Ascending aorta (tissue), 2 donors: ENCODE measurements at places on chromosomes 3 and 15.

GRCh38 chr3:159586571-159587202, 401.9 kb upstream of the IL12A start:
- no peak for DNase-seq

GRCh38 chr3:125186261-125186787, 26.2 kb downstream of the SLC12A8 start:
- DNase-seq = no peak

- DNase-seq = no peak
These were observed 41.3 kb downstream of the MEIS2 start for GRCh38 chr15:37059086-37059485.

GRCh38 chr3:193743702-193744047, 150.7 kb downstream of the OPA1 start:
- no peak for DNase-seq

DNA sequence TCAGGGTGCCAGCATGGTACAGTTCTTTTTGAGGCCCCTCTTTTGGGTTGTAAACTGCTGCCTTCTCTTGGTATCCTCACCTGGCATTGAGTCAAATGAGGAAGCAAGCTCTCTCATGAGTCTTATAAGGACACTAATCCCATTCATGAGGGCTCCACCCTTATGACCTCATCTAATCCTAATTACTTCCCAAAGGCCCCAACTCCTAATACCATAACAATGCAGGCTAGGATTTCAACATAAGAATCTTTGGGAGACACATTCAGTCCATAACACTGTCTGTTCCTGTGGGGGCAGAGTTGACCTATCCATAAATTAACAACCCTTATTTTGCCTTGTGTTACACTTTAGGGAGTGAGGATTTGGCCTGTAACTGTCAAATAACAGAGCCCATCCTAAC, 278.3 kb downstream of the LRTM1 start:
- no peak for DNase-seq

GRCh38 chr15:65082303-65082953, 5.9 kb downstream of the KBTBD13 start:
- no peak for DNase-seq
